ENCODE measurements at places on chromosomes 2 and 18.

GRCh38 chr2:220745682-220746081, 826.4 kb downstream of the EPHA4 start:
- H3K36me3 ChIP-seq: no peaks in the 10 kb centered on the region
- H3K27ac ChIP-seq: no peak overlapping the region
- no peak for DNase-seq
- H3K4me3 ChIP-seq: no peak overlapping the region
- no peaks in the 10 kb centered on the region for H3K27me3 ChIP-seq

DNA sequence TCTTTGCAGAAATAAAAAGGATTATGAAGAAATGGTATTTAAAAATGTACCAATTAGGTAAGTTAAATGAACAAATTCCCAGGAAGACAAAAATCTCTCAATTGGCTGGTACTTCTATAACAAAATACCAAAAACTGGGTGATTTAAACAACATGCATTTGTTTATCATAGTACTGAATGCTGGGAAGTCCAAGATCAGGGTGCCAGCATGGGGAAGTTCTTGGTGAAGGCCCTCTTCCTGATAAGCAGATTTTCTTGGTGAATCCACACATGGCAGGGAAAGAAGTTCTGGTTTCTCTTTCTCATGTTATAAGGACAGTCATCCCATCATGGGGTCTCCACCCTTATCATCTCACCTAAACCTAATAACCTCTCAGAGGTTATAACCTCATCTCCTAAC, 271.6 kb upstream of the SETBP1 start:
- no peaks in the 10 kb centered on the region for H3K36me3 ChIP-seq
- H3K27me3 ChIP-seq: no peaks in the 10 kb centered on the region
- no peak overlapping the region for H3K27ac ChIP-seq
- H3K4me1 ChIP-seq: no peaks in the 10 kb centered on the region
- no peak for DNase-seq

GRCh38 chr2:24147364-24147763, 24.1 kb downstream of the FAM228B start:
- no peaks in the 10 kb centered on the region for H3K4me1 ChIP-seq
- H3K36me3 ChIP-seq: peaks cover 5% of the 10 kb centered on the region
- no peak overlapping the region for H3K27ac ChIP-seq
- H3K4me3 ChIP-seq: no peak overlapping the region
- no peaks in the 10 kb centered on the region for H3K27me3 ChIP-seq

GRCh38 chr2:173843526-173843925, 121.6 kb downstream of the SP3 start:
- H3K4me1 ChIP-seq: no peaks in the 10 kb centered on the region
- no peak overlapping the region for H3K27ac ChIP-seq
- no peak overlapping the region for H3K4me3 ChIP-seq
- no peak for DNase-seq
- no peaks in the 10 kb centered on the region for H3K36me3 ChIP-seq
